Cerebellar nuclear complex (tissue), 1 donor: ENCODE measurements at places on chromosomes 1 and 21.

GRCh38 chr1:201502511-201502857 is 4.4 kb downstream of the CSRP1 start:
- DNase-seq, result no peak

DNA sequence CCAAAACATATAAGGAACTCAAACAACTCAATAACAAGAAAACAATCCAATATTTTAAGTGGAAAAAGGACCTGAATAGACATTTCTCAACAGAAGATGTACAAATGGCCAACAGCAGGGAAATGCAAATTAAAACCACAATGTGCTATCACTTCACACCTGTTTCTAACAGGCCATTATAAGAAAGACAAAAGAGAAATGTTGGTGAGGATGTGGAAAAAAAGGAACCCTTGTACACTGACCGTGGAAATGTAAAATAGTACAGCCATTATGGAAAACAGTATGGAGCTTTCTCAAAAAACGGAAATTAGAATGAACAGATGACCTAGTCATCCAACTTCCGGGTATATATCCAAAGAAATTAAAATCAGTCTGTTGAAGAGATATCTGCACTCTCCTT is 37.8 kb upstream of the CD2 start:
- DNase-seq, result no peak

DNA sequence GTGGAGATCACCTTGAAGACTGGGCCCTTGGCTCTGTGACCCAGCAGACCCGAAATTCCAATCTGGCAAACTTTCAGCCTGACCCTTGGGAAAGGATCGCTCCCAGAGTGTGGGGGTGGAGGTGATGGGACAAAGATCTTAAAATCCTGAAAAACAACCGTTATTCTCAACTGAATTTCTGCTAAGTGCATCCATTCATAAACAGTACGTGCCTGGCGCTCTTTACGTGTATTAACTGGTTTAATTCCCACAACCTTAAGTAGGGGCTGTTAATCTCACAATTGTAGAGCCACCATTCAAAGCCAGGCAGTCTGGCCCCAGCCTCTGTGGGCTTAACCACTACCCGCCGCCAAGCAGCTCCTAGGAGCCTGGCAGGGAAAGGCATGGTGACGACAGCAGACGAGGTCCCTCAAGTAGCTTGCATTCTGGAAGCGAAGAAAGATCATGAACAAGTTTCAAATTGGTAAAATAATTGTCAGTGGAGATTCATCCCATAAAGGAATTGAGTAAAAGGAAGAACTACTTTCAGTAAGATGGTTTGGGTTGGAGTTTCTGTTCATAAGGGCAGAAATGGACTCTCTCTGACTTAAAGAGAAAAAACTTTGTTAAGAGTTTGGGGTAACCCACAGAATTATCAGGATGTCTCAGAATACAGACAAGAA is 11.4 kb upstream of the RGS16 start:
- no peak for DNase-seq

DNA sequence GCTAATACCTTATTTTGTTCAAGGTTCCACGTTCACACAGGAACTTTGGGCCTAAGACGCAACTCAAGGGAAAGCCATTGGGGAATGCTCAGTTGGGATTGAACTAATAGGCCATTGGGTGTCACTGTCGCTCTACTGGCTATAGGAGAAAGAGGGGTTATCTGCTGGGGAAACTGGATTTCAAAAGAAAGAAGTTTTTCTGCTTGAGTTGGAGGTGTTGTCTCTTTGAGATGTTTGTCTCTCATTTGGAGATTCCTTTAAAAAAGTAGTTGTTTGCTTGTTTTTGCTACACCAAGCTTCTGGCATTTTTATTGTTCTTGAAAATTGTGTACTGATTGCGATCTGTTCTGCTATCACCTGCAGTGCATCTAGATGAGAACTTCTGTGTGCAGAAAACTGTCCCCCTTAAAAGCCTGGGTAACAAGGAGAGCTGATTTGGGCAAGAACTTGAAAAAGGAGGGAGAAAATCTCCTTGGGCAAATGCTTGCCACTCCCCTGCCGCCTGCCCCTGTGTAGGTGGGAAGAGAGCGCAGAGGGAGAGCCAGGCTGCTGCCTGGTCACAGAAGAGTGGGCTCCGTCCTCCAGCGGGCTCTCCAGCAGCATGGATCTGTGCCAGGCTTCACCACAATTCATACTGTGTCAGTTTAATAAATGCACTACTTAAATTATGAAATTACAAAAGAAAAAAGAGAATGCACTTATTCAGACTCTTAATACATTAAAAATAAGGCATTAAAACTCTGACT is 39.9 kb downstream of the PEX14 start:
- no peak for DNase-seq

DNA sequence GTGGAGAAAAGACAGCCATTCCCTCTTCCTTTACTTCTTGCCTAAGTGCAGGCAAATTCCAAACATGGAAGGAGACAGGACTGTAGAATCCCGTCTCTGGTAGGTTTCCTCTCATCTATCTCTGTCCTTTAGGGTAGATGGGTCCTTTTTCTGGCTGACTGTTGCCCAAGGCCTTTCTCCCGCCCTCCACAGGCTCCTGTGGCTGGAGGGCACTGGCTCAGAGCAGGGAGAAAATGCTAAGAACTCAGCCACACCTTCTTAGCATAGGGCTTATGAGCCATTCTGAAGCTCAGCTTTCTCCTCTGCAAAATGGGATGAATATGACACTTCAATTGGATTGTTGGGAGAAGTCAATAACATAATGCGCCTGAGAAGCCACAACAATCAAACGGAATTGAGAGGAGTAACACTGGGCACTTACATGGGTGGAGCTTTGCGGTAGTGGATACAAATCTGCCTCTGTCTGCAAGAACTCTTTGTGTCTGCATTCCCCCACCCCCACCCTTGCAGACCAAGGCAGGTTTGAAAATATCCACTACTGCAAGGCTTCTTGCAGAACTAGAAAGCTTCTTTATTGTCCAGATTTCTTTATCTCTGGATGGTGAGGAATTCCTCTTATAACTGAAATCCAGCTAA is 94.7 kb downstream of the CSMD2 start:
- DNase-seq, result no peak

DNA sequence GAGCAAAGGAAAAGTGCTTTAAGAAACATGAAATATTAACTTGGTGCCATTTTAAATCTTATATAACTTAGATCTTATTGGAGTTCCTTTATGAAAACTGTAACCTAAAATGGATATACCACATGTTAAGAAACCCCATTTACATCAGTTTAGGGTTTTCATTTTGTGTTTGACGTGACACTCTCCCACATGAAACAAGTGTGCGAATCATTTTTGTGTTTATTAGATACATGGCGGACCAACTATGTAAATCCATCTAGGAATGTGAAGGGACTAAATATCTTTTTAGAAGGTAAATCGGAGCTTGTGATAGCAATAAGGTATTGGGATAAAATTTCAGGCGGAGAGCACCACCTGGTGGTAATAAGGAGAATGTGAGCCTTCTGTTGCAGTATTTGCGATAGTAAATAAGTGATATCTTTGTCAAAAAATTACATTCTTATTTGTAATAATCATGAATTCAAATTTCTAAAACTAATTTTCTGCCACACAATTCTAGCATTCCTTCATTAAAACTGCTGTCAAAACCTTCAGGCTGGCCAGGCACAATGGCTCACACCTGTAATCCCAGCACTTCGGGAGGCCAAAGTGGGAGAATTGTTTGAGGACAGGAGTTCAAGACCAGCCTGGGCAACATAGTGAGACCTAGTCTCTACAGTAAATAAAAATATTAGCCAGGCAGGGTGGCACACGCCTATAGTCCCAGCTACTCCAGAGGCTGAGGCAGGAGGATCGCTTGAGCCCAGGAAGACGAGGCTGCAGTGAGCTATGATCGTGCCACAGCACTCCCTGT is 31.3 kb downstream of the SMAP2 start:
- DNase-seq, result no peak

- no peak for DNase-seq
Measured at GRCh38 chr21:39348040-39348354, 891 bp downstream of the HMGN1 start.

DNA sequence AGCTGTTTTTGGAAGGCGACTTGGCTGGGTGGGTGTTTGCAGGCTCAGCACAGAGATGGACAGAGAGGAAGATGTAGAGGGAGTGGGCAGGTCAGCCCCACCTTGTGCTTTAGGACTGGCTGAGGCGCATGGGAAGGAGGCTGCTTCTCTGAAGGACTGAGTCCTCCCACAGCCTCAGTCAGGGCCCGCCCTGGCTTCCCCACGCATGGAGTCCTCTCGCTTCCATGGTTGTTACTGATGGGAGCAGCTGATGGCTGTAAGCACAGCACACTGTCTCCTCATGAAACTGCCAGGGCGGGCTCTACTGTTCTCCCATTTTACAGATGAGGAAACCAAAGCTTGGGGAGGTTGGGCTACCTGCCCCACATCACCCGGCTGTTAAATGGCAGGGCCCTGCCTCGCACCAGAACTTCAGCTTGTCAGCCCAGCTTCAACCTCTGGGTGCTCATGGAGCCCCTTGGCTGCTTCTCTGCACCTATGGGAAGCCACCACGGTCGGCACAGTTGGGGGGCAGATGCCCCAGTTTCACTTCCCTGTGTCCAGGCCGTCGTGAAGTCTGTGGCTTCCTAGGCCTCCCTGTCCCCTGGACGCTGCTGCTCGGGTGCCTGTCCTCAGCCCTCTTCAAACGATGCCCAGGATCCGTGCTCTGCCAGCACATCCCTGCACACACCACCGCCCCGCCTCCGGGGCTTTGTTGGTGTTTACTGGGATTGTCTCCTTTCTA is 2.4 kb downstream of the TMEM201 start:
- no peak for DNase-seq

DNA sequence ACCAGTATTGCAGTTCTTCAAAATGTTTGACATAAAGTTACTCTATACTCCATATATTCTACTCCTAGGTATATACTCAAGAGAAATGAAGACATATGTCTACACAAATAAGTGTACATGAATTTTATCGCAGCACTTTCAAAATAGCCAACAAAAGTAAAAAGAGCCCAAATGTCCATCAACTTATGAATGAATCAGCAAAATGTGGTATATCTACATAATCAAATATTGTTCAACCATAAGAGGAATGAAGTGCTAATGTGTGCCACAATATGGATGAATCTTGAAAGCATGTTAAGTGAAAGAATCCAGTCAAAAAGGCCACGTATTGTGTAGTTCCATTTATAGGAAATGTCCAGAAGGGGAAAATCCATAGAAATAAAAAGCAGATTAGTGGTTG is 98.6 kb upstream of the F3 start:
- DNase-seq, result no peak

DNA sequence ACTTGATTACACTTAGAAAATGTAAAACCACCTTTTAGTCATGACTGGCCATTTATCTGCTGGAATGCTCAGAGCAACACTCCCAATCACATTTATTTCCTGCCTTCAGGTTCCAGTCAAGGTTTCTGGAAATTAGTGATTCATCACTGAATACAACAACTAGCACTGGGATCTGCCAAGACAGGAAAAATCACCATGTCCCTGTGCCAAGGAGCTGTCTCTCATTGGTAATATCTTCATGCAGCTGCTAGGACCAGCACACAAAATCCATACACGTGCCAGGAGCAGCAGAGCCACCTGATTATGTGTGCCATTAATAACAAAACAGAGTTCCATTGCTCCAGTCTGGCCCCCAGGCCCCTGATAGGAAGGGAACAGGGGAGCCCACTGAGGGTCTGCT is 194.6 kb downstream of the TNR start:
- no peak for DNase-seq

GRCh38 chr1:15215116-15215515 is 31.9 kb upstream of the FHAD1 start:
- DNase-seq, result no peak

DNA sequence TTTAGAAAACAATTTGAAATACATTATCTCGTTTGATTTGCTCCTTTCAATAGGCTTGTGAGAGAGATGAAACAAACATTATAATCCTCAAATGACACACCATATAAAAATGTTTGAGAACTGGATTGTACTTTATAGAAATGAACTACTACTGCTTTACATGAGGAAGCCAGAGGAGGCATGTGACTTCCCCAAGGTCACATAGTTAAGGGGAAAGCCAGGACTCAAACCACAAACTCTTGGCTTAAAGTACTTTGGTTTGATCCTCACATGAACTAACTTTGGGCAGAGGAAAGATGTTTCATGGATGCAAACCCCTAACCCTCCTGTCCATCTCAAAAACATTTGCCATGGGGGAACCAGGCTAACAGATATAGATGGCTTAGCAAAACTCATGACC is 4.7 kb downstream of the ARHGEF11 start:
- no peak for DNase-seq

DNA sequence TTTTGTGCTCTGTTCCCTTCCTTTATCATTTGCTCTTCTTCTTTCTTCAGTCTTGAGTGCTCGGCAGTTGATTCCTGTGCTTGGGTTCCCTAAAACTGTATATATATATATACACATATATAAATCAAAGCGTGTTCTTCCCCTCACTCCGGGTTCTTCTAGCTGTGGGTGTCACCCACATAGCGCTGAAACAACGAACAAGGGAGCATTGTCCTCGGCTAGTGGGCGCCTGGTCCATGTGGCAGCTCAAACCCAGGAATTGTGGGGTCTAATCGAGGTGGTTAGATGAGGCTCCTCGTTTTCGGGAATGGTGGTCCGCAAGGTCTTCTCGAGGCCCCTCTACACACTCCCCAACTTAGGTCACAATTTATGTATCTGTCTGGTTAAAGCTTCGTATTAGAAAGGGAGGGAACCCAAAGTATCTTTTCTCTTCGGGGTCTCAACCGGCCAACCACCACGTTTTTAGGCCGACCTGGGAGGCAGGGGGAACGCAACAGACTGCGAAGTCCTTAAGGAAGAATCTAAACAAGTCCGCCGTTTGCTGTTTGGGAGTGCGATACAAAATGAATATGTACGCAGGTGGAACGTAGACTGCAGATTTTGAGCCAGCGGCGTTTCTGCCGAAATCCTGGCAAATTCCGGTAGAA is 504 bp upstream of the SDHC start:
- DNase-seq, result no peak

- DNase-seq, result no peak
Measured at GRCh38 chr1:196324345-196324744, 283.9 kb downstream of the KCNT2 start.

- no peak for DNase-seq
Measured at GRCh38 chr1:82387012-82387366, 586.3 kb downstream of the ADGRL2 start.

- DNase-seq, result no peak
Measured at GRCh38 chr1:223825767-223826748, 19.7 kb downstream of the TP53BP2 start.

GRCh38 chr1:169892176-169892926 is 1.3 kb downstream of the SCYL3 start:
- no peak for DNase-seq

DNA sequence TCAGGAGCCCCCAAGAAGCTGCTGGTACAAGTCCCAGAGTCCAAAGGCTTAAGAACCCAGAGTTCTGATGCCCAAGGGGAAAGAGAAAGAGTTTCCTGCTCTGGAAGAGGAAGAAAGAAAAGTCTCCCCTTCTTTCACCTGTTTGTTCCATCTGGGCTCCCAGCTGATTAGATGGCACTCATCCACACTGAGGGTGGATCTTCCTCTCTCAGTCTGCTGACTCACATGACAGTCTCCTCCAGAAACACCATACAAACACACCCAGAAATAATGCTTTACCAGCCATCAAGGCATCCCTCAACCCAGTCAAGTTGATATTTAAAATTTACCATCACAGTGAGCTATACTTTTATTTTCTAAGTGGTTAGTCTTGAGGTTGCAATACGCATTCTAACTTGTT is 257.9 kb downstream of the PAPPA2 start:
- no peak for DNase-seq
